ENCODE measurements at places on chromosomes 7 and 10.
A peak's percentile ranks its signal among the peaks of the same experiment; 100 is the strongest.

- no peak for DNase-seq
These were observed 81.3 kb downstream of the FOXL3 start for GRCh38 chr7:371119-371778.

- no peak for DNase-seq
These were observed 7.2 kb downstream of the ZKSCAN1 start for GRCh38 chr7:100022621-100023020.

DNA sequence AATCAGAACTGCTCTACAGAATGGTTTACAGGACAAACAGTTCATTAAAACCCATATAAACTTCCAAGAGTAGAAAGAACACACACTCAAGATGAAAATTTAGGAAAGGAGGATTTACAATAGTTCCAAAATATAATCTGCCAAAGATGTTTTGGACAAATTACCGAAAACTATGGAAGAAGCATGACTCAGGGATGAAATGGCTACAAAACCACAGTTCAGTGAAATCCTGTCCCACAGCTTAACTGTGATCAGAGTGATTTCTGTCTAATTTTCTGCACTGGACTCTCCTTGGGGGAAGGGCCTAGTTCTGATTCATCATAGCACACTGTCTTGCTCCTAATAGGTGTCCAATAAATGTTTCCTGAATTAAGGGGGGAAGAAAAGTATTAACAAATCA is 82.2 kb downstream of the HIPK2 start:
- no peak for DNase-seq

DNA sequence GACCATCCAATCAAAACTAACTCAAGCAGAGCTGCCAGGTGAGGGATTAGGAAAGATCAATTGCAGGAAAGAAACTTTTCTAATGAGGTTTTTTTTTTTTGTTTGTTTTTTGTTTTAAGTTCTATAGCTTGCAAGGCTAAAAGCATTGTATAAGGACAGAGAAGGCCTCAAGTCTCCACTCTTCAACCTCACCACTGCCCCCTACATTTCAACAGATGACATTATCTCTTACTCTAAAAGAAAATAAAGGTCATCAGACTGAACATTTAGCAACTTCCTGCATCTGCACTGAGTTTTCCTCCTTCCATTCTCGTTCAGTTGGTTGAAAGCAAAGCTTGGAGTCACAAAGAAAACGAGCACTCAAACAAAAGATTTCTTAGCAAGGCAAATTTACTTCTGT is 45.2 kb upstream of the EXOC4 start:
- DNase-seq = peak; percentile 40

GRCh38 chr7:4763794-4764185 is 11.6 kb upstream of the AP5Z1 start:
- DNase-seq = no peak

DNA sequence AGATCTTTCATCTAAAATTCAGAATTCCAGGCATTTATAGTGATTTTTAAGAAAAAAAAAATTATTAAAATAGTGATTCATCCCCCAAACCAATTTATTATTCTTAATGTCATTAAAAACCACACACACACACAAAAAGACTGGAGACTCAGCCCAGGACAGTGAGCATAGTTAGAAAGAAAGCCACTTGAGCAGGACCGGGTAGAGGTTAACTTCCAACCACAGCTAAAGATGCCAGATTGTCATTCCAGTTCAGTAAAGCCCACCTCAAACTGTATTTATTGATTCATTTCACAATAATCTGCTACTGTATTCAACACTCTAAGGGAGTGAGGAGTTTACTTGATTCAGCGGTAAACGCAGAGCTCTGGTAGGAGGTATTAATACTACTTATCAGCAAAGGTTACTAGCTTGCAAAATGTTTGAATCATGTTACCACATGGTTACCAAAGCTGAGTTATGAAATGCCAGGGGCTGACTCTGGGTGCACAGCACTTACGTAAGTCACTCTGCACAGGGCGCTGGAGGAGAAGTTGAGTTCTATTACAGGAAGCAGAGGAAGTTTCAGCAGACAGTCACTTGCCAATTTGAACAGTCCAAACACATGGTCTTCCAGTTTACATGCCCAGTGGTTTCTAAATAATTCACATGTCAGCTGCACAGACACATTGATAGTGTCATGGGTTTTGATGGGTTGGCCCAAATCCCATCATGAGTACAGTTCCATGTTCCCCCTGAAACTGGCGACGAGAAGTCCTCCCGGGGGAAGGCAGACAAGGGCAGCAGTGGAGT is 64.6 kb downstream of the KLF6 start:
- DNase-seq = no peak

DNA sequence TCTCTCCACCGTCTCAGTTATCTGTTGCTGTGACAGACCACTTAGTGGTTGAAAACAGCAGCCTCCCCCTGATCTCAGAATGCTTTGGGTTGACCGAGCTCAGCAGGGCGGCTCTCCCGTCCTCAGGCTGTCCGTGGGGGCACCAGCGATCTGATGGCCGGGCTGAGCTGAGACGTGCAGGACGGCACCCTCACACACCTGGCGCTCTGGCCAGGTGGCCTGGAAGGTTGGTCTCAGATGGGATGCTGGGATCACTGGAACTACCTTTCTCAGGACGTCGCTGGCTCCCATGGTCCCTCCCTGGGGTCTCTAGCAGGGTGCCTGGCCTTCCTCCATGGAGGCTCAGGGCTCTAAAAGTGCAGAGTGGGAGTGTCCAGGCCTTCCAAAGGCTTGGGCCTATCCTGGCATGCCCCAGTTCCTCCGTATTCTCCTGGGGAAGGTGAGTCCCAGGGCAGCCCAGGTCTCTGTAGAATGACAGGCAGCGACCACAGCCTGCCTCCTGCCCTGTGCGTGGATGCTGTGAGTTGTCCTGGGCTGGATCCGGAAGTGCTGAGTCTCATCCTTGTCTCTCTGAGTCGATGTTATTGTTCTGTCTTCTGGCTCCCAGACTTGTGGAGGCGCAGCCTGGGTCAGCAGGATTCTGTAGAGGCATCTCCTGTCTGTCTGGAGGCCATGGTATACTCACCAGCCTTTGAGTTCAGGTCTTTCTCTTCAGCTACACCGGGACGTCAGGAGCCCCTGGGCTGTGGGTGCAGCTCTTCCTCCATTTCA is 12.2 kb upstream of the PWWP2B start:
- DNase-seq = no peak

- no peak for DNase-seq
These were observed 38.3 kb downstream of the TSPAN15 start for GRCh38 chr10:69489506-69490090.

GRCh38 chr7:134910968-134911367 is 75.3 kb upstream of the AGBL3 start:
- no peak for DNase-seq

- peak; percentile 41 for DNase-seq
These were observed 18.6 kb downstream of the NPFFR1 start for GRCh38 chr10:70265032-70265689.

- DNase-seq = no peak
These were observed 91.4 kb downstream of the WDFY4 start for GRCh38 chr10:48776005-48776522.

- no peak for DNase-seq
These were observed 67.3 kb upstream of the KLF6 start for GRCh38 chr10:3852147-3852904.

GRCh38 chr10:74854610-74855009 is 28.2 kb downstream of the KAT6B start:
- DNase-seq = no peak

DNA sequence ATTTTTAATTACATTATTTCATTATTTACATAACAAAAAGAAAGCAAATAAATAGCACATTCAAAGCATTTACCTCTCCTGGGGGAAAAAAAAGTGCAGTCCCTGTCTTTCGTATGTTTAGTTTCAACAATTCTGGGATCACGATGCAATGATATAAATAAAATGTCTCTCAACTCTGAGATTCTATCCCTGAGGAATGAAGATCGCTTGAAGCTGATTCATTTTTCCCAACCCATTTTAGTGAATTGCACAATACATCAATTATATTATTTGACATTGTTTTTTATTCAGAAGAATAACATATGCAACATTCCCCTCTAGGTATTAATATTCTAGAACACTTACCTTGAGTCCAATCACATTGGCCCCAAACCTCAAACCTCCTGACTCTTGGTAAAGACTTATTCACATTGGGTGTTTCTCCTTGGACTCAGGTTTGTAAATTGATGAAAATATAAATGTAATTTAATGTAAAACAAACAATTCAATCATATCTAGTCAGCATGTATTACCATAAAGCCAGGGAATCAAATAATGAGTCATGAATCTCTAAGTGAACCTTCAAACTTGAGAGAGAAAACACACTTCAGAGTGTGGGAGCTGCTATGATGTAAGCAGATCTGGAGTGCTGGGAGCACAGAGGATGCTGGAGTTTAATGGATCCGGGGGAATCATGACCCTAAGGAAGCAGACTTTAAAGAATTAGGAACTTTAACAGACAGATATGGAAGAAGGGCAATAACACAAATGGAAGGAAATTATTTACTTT is 5.3 kb upstream of the SCIN start:
- DNase-seq = no peak

DNA sequence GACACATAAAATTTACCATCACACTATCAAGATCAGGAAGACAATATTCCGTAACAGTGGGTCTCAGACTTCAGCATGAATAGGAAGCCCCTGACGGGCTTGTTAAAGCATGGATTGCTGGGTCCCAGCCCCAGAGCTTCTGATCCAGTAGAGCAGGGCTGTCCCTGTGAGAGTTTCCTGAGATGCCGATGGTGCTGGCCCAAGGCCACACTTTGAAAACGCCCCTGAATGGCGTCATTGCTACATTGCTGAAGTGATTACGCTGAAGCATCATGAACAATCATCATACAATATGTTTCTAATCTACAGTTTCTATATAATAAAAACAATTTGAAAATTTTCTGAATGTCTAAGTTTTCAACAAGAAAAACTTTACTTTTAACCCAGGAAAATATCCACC is 38.0 kb upstream of the TMEM72 start:
- no peak for DNase-seq

DNA sequence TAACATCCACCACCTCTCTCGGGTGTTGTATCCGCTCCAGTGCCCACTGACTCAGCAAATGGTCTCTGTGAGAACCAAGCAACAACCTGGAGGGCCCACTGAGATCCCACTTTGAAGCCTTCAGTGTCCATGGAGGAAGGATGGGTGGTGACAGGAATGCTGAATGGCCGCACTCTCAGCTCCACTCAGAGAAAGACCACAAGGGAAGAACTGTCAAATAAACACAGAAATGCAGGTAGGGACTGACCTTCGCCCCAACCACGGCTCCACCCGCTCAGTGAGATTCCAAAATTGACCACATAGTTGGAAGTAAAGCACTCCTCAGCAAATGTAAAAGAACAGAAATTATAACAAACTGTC is 65.8 kb downstream of the VIPR2 start:
- DNase-seq = no peak

DNA sequence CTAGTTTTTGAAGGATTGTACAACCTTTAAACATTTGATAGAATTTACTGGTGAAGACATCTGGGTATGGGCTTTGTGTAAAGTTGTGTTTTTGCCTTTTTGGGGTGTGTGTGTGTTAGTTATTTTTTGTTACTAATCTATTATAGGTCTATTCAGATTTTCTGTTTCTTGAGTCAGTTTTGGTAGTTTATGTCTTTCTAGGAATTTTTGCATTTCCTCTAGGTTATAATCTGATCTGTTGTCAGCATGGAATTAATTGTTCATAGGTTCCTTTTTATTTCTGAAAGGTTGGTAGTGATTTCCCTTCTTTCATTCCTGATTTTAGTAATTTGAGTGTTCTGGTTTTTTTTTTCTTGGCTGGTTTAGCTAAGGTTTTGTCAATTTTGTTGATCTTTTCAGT is 17.7 kb downstream of the SEPTIN7 start:
- no peak for DNase-seq

GRCh38 chr7:116332766-116333165 is 122.4 kb downstream of the TES start:
- DNase-seq = no peak
